ENCODE measurements at places on chromosomes 1 and 21.

GRCh38 chr1:33819290-33819912, 44.5 kb upstream of the HMGB4 start:
- DNase-seq, result no peak

DNA sequence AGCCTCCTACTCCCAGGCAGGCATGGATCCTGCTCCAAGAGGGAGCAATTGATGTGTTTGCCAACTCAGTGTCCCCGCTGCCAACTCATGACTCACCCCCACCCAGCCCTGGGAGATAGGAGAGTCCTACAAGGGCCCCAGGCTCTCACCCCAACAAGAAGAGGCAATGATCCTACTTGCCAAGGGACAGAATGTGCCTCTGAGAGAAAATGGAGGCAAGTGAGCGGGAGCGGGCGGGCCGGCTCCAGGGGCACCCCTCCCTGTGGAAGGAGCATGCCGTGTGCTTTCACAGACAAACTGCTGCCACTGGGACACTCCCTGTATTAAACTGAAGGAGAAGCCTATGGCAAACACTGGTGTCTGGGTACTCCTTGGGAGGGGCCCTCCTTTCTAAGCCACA, 16.7 kb downstream of the PKP1 start:
- DNase-seq, result no peak

DNA sequence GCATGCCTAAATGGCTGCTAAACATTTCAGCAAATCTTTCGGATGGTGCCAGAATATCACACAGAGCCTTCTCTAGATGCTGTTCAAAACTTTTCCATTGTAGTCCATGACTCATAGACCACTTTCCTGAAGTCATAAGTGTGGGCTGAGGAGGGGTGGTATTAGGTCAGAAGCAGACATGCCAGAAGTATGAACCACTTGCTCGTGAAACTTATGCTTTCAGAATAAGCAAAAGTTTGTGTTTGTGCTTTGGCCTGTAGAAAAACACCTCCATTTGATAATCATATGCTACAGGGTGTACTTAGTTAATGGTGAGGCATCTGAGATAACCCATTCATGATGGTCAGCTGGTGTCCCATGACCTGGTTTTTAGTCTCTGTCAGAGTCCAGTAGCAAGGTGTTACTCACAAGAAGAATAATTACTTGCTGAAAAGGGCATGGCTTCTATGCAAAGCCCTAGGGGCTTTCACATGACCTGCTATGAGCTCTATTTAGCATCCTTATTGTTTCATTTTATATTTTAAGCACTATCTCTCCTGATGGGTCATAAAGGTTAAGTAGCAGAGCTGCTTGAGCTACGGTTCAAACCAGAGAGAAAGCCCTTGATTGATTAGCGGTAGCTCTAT, 183.1 kb upstream of the IVNS1ABP start:
- no peak for DNase-seq

GRCh38 chr1:155125946-155126555, 1.6 kb upstream of the EFNA1 start:
- DNase-seq, result no peak

DNA sequence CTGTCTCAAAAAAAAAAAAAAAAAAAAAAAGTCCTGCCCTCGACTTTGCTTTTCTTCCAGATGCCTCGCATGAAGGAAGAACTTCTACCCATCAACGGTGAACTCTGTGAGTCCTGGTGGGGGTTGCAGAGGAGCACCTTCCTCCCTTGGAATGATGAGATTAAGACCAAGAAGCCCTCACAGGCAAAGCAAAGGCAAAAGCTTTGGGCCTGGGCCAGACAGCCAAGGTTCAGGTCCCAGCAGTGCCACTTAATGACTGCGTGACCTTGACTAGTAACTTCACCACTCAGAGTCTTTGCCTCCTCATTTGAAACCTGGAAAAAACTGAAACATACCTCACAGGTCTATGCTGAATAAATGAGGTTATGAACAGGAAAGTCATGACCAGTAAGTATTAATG, 55.5 kb downstream of the ZSCAN20 start:
- no peak for DNase-seq

DNA sequence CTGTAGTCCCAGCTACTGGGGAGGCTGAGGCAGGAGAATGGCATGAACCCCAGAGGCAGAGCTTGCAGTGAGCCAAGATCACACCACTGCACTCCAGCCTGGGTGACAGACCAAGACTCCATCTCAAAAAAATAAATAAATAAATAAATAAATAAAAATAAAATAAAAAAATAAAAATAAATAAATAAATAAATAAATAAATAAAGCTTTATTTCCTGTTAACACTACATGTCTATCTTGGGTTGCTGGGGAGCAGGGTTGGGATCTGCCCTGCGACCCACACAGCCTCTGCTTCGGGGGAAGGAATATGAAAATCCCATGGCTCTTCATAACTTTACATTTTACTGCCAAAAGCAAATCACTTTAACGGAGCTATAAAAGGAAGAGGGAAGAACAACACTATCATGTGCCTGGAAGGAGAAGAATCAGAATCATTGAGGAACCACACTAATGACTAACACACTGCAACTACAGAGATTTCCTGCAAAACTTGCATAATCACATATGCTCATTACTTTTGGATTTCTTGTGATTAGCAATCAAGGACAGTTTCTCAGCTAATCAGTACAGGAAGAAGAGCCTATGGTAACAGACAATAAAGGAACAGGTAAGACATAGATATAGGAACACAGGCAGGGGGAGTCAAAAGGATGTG, 72.8 kb upstream of the CD55 start:
- no peak for DNase-seq

DNA sequence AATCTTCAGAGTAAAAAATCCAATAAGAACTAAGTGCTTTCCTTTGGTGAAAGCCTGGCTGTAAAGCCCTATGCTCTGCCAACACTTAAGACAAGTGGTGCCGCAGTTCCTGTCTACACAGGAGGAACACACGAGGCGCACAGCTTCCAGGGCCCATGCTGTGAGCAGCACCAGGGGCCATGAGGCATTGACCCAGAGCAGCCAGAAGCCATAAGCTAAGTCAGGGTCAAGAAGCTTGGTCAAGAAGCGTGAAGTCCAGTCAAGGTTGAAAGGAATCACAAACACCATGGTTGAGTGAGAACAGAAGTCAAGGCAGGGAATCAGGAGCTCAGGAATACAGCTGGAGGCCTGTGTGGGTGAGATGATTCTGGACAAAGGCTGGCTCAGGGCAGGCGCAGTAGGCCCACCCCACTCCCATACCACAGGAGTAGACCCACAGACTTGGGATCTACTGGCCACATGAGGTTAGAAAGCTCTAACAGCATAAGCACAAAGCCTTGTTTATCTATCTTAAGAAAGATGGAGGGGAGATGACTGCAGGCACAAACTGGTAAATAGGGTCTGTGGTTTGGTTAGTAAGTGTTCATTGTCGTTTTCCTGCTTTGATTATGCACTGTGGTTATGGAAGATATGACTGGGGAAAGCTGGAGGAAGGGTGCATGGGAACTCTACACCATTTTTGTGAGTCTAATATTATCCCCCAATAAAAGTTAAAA, 42.9 kb upstream of the RCAN3 start:
- DNase-seq, result no peak
